ENCODE measurements at places on chromosomes 1 and 21.

DNA sequence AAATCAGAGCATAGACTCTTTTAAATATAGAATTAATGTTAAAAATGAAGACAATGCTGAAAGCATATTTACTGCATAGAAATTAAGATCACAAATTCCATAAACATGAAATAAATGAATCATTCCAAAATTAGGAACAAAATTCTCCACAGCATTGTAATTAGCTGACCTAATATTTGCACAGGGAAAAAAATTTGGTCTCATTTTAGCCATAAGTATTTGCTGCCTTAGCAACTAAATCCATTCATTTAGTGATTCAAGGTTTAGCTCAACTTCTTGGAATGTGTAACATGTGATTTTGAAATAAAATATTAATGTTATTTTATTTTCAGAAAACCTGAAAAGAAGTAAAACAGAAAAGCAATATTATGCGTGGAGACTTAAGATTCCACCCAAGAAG is 25.5 kb downstream of the ADAMTS5 start:
- no peak for DNase-seq

GRCh38 chr1:14321422-14321821 is 277.1 kb upstream of the KAZN start:
- DNase-seq, result no peak

GRCh38 chr1:179175011-179175841 is 54.3 kb downstream of the ABL2 start:
- DNase-seq, result no peak

DNA sequence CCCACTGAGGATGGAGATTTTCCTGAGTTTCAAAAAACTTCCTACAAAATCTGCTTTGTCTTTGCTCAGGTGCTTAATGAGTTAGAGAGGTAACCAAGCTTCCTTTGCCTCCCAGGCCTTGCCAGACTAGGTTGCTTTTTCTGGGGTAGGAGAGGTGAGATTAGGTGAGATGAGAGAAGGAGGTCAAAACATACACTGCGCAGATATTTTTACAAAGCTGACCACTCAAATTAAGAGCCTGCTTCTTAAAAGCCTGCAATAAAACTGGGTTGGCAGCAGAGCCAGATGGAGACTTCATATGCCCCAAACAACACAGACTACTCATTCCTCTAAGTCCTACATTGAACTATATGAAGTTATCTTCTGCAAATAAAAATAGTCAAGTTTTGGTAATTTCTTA is 352.5 kb downstream of the NUF2 start:
- DNase-seq, result no peak

DNA sequence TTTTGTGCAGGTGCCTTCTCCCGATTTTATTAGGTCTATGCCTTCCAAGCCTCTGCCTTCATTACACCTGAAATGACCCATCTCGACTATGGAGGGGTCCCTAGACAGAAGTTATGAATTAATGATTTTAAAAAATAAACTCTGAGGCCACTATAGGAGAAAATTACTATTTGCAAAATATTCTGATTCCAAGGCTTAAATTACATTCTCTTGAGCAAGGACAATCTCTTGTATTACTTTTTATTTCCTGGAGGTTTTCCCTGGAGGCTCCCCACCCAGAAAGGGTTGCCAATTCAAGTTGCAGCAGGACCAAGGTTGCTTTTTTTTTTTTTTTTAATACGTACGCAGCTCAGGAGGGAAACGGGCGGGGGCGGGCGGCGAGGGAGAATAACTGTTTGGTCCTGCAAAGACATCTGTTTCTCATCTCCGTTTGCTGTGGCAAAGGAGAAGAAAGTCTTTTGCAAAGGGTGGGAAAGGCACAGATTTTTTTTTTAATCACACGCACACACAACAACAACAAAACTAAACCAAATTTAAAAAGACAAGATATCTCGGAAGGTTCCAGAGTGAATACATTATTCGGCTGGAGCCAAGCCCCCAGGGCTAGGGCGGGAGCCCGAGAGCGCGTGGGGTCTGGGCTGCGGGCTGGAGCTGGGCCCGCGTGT is 618 bp upstream of the SERTAD4 start:
- DNase-seq, result no peak

- DNase-seq, result no peak
Measured at GRCh38 chr1:1920608-1921458, 1.8 kb upstream of the TMEM52 start.

DNA sequence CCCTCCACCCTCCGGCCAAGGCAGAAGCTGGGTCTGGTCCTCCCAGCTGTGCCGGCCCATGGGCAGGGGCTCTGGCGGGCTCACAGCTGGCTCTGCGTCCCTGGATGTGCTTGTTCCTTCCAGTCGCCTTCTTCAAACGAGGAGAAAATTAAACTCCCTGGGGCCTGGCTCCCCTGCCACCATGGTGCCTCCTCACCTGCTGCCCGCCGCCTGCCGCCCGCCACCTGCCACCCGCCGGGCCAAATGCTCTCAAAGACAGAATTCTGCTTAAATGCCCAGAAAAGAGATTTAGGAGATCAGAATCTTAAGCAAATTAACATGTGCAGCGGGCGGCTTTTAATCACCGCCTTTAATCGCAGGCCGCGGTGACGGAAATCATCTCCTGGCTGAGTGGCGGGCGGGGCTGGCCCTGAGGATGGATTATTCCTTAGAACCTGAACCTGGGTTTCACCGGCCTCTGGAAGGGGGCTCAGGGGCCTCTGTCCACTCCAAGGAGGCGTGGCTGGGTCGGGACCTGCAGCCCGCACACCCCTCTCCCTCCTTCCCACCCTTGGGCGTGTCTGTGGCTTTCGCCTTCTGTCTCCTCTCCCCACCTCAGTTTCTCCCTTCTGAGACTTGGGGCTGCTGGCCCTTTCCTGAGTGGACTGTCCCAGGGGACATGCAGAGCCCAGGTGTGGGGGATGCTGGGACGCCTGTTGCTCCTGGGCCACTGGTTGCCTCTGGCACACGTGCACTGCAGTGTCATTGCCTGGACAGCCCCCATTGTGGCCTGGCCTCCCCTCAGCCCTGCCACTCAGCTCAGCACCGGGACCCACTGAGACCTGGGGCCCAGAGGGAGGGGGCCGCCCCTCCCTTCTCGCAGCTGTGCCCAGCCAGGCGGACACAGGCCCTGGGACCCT is 10.5 kb upstream of the PLCH2 start:
- no peak for DNase-seq

DNA sequence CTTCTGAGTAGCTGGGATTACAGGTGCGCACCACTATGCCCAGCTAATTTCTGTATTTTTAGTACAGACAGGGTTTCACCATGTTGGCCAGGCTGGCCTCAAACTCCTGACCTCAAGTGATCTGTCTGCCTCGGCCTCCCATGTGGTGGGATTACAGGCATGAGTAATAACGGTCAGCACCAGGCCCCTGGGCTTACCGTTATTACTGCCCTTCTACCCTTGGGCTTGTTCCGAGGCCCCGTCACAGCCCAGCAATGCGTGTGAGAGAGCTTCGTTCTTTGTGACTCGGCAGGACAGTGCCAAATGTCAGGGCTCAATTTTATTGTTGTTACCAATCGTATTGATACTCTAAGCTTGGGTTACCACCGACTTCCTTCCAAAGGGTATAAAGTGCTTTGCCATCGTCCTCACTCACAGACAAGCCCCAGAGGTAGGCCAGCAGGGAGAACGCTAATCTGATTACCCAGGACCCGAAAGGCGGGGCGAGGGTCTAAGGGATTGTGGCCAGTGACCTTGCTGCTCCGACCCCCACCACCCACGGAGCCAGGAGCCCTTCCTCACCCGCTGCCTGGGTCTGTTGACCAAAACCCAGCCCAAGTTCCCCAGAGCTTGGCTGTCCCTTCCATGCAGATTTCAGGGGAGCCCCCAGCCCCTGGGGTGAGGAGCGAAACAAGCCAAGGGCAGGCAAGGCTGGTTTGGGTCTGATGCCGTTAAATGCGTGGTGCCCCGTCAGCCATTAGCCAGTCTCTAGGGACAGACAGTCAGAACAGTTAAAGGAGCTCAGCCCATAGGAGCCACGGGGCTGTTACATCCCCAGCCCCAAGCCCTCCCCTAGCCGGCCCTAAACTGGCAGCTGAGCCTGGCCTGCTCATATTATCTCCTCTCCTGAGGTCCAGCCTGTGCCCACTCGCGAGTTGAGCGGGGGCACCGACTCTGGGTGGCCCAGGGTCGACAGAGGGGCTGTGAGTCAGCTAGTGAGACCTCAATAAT is 54.9 kb upstream of the CASZ1 start:
- no peak for DNase-seq
